ENCODE measurements at places on chromosomes 4 and X. TPM values are rescaled to one million over a fixed set of nuclear protein-coding genes. Genes with fewer than 3 reads are reported as not detected.

The APLN gene
- 0.65 TPM for total RNA-seq

The GC gene
- total RNA-seq: not detected

The TMEM154 gene
- 2.9 TPM for total RNA-seq

- no peak for DNase-seq
Measured at GRCh38 chr4:117771647-117772337, 262.5 kb upstream of the NDST3 start.

The HSD17B13 gene
- total RNA-seq: 0.65 TPM

DNA sequence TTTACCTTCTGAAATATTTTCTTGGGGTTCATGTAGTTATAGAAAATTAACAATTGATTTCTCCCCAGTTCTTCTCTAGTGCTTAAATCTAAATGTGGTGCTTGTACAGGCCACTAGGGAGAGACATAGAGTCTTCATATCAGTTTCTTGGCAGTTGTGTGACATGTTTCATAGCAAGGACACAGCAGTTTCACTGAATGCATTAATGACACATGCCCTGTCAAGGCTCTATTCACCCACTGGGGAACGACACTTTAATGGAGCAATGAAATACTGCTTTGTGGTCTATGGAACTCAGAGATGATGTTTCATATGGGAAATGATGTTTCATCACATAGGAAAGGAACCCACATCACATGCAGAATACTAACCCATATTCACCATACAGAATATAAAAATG is 2.8 kb downstream of the VEGFC start:
- no peak for DNase-seq

DNA sequence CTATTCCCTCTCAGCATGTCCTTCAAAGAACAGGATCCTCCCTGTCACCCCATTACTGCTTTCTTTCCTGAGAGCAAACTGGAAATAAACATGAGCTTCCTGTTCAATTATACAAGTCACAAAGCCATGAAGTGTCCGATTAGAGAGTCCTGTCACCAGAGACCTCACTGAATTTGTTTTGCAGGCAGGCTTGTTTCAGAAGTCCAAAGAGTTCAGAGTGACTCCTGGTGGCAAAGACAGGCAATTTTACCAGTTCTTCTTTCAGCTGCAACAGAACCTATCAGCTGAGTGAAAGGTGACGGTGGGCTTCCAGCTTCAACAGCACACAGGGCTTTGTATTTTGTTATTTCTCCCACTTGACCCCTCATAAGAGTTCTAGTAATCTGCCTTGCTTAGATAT is 6.4 kb downstream of the ELK1 start:
- DNase-seq: no peak

The DKK2 gene
- 0.50 TPM for total RNA-seq

The GUCY1B1 gene
- 8.6 TPM for total RNA-seq

- DNase-seq: no peak
Measured at GRCh38 chr4:134567461-134567860, 365.9 kb upstream of the PABPC4L start.

All from omental fat pad (tissue), 4 donors.